ENCODE measurements at places on chromosomes 12 and 14.
A peak's percentile ranks its signal among the peaks of the same experiment; 100 is the strongest.

GRCh38 chr14:33836900-33837577, 113.8 kb downstream of the EGLN3 start:
- no peak for DNase-seq

- peak; percentile 89 for DNase-seq
These were observed 30.7 kb downstream of the P2RX4 start for GRCh38 chr12:121240484-121241101.

DNA sequence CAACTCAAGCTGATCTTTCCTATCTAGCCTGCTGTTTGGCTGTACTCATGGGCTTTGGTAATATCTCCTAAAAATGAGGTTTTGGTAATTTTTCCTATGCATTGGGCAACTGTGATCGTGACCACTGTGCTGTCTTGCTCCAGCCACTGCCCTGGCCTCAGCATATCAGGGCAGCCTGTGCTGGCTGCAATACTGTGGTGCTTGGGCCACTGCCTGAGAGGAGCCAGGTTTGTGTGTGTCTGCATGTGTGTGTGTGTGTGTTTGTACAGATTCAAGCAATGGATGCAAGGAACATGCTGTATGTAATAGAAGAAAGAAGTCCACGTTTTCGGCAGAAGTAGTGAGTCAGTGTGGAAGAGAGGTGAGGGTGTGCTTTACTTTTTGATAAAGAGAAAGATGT, 13.0 kb downstream of the ERG28 start:
- no peak for DNase-seq

DNA sequence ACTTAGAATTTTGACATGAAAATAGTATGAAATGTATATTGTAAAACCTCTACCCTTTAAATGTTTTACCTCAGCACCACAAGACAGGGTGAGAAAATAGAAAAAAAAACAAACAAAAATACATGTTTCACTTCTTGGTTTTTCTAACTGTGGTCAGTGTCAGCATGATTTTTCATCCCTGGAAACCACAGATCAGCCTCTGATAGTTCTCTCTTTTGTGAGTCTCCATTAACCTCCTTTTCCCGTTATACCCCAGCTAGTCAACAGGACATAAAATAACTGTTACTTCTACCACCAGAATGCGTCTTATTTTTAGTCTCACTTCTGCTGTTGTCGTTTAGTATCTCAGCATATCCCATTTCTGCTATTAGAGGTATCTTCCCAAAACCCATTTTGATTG, 48.3 kb upstream of the KCNMB4 start:
- no peak for DNase-seq

DNA sequence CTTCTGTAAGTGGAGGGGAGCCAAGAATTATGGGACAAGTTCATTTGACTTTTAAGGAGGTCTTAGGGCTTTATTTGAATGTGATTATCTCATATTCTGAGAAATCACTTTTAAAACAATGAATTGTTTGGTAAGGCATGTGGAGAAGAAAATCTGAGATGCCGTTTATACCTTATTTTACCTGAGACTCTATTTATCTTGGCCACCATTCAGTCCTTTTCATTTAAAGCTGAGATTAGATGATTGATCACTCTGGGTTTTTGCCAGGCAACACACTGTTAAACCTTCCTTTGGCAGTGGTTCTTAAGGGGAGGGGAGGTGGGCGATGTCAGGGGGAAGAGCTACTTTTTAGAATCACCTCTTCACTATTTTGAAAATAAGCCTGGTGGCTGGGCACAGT, 11.4 kb downstream of the CAND1 start:
- DNase-seq, result no peak

- DNase-seq, result no peak
These were observed 1.6 kb downstream of the SETD1B start for GRCh38 chr12:121805171-121806008.

DNA sequence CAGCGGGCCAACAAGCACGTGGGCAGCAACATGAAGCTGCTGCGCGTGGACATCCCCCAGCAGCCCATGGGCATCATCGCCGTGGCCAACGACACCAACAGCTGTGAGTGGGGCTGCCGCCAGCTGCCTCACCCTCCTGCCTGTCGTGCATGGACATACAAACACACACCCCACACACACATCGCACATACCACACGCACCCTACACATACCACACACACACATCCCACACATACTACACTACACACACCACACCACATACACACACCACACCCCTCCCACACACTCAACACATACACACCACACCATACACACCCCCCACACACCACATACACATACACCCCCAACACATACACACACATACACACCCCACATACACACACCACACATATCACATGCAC, 25.2 kb upstream of the NXPH4 start:
- no peak for DNase-seq

- no peak for DNase-seq
These were observed 49.2 kb downstream of the SLC35F4 start for GRCh38 chr14:57816568-57817284.

DNA sequence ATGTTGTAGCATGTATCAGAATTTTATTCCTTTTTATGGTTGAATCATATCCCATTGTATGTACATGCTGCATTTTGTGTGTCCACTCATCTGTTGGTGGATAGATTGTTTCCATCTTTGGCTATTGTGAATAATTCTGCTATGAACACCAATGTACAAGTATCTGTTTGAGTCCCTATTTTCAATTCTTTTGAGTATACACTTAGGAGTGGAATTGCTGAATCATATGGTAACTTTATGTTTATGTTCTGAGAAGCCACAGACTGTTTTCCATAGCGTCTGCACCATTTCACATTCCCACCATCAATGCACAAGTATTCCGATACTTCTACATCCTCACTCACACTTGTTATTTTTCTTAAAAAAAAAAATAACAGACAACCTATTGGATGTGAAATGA, 91.5 kb downstream of the ARF6 start:
- no peak for DNase-seq

DNA sequence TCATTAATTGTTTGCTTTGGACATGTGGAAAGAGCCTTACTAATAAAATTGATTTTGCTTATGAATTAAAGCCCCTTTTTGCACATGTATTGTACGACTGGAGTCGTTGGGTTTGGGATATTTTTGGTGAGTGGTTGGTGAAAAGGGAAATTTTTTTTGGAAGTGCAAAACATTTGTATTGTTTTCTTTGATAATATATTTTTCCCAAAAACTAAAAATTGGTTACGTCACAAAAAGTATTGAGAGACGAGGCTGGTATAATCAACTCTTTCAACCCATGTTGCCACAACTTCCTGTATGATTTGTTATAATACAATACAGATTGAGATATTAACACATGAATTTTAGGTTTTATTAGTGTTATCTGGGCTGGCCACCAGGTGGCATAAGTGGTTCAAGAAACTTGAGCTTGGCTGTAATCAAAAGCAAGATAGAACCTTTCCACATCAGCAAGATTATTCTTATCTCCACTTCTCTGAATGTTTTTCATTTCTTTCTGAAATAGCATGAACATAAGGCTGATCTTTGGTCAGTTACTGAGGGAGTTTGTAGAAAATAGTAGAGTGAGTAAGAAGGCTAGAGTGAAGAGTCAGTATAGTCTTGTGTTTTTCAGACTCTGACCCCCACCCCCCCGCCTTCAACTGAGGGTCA, 8.7 kb downstream of the NGDN start:
- DNase-seq, result peak; percentile 62

DNA sequence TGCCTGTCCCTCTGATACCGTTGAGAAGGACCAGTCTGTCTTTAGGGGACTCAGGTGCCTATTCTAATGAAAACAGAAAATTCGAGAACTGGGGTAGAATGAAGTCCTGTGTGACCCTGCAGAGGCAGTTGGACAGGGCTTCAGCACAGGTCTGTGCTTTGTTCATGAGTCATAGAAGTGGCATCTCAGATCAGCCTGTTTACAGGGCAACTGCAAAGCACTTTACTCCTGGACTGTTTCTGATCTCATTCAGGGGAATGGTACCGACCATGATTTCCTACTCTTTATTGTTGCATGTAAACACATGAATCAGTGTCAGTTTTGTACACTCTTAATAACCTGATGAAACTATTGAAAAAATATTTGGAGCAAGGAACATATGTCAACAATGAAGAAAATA, 1517.0 kb downstream of the AACS start:
- DNase-seq, result no peak

DNA sequence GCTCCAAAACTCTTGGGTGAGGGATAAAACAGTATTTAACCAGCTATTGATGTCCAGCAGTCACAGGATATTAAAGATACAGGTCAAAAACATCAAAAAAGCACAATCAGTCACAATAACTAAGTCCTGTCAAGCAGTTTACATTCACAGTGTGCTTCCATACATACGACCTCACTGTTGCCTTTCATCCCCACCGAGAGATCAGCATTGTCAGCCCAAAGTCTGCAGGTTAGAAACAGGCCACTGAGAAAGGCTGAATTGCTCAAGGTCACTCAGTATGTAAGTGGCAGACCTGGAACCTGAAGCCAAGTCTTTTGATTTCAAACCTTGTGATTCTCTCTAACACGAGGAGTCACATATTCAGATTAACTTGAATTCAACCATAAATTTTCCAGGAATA, 124.9 kb downstream of the GXYLT1 start:
- no peak for DNase-seq

GRCh38 chr12:122721057-122721545, 4.5 kb upstream of the HCAR3 start:
- no peak for DNase-seq

GRCh38 chr12:69663726-69664125, 35.4 kb downstream of the BEST3 start:
- no peak for DNase-seq

DNA sequence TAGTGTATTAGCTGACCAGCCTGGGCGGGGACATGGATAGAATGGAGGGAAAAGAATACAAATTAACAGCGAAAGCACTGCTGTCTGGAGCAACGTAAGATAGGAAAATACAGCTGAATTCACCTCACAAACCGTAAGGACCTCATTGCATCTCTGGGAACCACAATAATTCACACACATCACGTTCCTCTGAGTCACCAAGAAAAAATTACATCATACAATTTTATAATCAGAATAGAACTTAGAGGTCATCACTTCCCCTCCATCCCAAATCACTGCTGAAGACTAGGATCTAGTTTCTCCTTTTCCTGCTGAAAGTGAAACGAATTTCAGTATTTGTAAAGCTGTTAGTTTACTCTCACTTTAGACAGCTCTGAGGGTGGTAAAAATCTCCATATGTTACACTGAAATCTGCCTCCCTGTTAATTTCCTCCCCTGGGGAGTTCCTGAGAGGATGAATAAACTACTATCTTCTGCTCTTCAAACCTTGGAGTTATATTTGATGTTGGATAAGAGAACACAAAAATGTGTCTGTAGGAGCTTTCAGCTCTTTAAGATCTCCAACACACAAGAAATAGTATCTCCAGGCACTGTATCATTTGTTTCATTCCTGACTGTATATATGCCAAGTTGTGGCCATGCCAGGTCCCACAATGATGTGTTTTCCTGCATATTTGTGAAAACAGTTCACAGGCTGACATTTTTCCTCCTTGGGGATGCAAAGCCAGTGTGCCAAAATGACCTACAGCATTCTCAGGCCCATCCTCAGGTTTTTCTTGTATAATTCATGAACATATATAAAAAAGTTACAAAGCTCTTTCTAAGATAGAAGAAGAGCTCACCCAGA, 63.8 kb upstream of the SSTR1 start:
- no peak for DNase-seq

GRCh38 chr12:42741091-42741490, 151.5 kb upstream of the PRICKLE1 start:
- DNase-seq, result no peak

DNA sequence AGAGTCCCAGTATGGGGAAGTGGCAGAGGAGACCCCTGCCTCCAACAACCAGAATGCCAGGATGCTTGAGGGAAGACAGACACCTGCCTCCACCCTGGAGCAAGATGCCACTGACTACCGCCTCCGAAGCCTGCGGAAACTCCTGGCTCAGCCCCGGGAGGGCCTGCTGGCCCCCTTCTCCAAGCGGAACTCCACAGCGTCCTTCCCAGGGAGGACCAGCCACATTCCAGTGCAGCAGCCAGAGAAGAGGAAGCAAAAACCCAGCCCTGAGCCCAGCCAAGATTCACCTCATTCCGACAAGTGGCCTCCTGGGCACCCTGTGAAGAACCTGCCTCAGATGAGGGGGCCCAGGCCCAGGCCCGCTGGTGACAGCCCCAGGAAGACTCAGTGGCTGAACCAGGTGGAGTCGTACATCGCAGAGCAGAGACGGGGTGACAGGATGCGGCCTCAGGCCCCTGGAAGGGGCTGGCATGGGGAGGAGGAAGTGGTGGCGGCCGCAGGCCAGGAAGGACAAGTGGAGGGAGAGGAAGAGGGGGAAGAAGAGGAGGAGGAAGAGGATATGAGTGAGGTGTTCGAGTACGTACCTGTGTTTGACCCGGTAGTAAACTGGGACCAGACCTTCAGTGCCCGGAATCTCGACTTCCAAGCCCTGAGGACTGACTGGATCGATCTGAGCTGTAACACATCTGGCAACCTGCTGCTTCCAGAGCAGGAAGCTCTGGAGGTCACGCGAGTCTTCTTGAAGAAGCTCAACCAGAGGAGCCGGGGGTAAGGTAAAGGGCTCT, 93.7 kb downstream of the B4GALNT3 start:
- DNase-seq, result no peak

DNA sequence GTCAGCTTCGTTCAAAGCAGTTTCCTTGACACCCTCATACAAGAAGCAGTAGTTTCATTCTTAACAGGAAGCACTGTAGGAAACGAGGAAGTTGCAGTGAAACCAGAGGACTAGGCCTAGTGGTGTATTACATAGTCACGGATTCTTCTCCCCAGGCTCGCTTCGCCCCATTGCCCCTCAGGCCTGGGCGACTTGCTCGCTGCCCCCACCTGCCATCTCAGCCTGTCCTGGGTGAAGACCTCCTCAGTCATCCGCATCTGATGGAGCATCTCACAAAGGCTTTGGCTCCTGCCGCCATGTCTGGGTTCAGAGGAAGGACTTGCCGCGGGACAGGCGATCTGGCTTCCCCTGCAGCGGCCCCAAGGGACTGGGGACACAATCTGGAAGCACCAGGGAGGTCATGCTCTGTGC, 93.5 kb downstream of the LMNTD1 start:
- no peak for DNase-seq

DNA sequence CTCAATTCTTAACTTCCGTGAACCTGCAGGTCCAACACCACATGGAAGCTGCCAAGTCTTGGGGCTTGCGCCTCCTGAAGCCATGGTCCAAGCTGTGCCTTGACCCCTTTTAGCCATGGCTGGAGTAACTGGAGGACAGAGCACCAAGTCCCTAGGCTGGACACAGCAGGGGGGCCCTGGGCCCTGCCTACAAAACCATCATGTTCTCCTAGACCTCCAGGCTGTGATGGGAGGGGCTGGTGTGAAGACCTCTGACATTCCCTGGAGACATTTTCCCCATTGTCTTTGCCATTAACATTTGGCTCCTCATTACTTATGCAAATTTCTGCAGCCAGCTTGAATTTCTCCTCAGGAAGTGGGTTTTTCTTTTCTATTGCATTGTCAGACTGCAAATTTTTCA, 570.1 kb downstream of the FSCB start:
- DNase-seq, result no peak

GRCh38 chr12:27968972-27969623, 3.4 kb downstream of the PTHLH start:
- DNase-seq, result no peak

GRCh38 chr12:89016970-89017778, 335.1 kb downstream of the DUSP6 start:
- no peak for DNase-seq
